ENCODE measurements at places on chromosomes 16 and 17.

DNA sequence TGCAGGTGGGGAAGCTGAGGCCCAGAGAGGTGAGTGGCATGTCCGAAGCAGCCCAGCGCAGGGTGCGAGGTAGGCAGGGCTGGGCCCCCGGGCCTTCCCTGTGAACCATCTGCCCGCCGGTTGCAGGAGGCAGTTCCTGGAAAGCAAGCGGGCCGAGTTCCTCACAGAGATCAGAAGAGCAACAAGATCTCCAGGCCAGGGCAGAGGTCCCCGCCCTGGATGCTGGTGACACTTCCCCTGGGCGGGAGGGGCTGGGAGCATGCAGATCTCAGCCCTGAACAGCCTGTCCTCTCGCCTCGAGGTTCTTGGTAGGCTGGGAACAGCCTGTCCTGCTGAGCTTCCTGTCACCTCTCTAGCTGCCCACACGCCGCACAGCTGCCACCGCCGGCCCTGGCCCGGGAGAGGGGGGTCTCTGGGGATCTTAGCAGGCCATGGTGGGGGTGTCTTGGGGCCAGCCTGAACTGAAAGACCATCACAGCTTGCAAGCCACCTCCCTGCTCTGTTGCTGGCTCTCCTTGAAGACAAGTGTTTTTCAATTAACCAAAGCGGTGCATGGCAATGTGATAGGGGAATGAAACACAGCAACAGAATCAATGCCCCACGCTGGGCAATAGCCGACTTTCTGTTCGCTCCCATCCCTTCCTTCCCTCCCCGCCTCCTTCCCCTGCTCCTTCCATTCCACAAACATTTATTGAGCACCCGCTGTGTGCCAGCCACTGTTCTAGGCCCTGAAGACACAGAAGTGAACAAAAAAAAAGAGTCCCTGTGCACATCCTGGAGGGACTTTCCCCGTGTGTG is 31.7 kb downstream of the SOCS1 start:
- no peak for DNase-seq

GRCh38 chr16:12186774-12187335 is 210.3 kb downstream of the SNX29 start:
- no peak for DNase-seq

GRCh38 chr16:90002759-90003158 is 16.5 kb downstream of the DBNDD1 start:
- DNase-seq = no peak

GRCh38 chr16:54822492-54822891 is 108.2 kb upstream of the IRX5 start:
- DNase-seq = no peak

DNA sequence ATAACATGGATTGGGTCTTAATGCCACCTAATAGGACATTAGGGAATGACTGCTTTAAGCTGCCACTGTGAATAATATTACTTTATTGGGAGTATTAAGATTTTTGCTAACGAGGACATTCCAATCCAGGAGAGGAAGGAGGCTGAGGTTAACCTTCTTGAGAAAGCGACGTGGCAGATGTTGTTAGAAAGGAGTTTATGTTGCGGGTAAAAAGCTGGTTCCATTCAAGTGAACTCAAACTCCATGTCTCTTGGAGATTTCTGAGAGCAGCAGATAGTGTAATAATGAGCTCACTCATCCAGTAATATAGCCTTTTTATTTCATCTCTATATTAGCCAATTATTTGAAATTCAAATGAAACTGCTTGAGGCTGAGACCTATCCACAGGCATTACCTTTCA is 75.5 kb downstream of the KNOP1 start:
- no peak for DNase-seq

DNA sequence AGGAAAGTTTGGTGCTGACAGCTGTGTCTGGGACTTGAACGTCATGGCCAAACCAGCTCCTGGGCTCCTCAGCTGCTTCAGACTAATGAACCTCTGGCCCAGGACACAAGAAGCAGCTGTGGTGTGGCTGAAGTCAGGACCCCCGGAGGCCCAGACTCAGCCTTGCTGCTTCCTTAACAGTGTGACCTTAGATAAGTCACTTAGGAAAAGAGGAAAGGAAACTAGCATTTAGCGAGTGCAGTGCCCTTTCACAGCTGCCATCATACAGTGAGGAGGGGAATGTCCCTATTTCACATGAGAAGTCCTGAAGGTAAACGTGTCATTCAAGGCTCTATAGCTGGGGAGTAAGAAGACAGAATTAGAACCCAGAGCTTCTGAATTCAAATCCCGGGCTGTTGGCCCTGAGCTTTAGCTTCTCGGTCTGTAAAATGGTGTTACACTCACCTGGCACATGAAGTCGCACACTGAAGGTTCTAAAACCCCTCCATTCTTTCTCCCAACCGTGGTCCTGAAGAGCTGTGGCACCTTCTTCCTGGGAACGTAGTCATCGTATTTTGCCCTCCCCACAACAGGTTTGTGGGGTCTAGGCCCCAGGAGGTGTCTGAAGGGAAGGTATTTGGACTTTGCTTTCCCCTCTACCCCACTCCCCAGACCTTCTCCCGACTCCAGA is 910 bp upstream of the RAMP2 start:
- DNase-seq = no peak

DNA sequence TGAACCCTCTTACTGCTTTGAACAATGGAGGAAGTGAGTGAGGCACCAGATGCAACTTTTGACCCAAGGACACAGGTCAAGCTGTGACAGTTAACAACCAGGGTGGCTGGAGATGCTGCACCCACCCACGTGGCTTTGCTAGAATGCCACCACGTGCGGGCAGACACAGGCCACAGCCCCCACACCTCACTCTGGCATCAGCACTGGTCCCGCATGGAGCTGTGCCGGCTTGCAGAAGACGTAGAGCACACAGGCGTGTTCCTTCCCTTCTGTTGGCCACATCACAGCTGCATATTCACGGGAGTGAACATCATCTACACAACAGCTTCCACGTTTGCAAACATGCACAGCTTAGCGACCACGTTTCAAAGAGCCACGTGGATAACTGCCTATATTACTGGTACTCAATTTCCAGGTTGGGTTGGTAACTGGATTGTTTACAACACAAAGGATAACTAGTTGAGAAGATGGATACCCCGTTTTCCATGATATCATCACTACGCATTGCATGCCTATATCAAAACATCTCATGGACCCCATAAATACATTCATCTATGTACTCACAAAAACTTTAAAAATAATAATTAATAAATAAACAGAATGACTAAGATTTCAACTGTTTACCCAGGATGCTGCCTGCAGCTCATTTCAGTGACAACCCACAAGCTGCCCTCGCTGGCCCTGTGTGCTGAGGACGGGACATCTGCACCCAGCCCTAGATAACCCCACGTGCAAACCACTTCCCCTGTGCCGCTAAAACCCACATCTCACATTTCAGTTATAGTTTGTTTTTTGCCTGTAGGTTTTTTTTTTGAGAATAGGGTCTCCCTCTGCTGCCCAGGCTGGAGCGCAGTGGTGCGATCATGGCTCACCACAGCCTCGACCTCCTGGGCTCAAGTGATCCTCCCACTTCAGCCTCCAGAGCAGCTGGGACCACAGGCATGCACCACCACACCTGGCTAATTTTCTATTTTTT is 132.0 kb downstream of the ANKRD11 start:
- DNase-seq = no peak

- peak; percentile 100 for DNase-seq
Observed at GRCh38 chr17:42519546-42520491, 16.2 kb upstream of the NAGLU start.

- no peak for DNase-seq
Observed at GRCh38 chr16:83404261-83404660, 403.5 kb upstream of the HSBP1 start.

GRCh38 chr17:81841866-81842265 is 7.0 kb upstream of the PPP1R27 start:
- DNase-seq = no peak

DNA sequence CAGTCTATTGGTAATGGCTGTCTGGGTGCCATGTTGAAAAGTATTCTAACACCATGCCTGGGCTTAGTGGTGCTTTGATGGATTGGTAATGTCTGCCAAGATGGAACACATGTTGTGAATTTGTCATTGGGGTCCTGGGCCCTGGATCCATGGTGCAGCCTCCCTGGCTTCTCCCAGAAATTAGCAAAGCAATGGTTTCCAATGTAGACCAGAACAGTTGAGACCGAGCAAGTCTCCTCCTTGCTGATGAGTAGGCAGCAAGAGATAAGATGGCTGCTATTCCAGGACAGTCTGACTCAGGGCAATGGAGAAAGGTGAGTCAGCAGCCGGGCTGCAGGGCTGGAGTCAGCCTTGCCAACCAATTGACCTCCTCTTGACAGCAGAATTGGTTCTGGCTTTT is 30.8 kb downstream of the GPR139 start:
- DNase-seq = no peak

- DNase-seq = no peak
Observed at GRCh38 chr16:71659471-71659870, 33.5 kb downstream of the MARVELD3 start.

GRCh38 chr16:23964136-23964535 is 128.4 kb downstream of the PRKCB start:
- DNase-seq = no peak

GRCh38 chr16:29784901-29785500 is 5.5 kb upstream of the KIF22 start:
- peak; percentile 62 for DNase-seq

DNA sequence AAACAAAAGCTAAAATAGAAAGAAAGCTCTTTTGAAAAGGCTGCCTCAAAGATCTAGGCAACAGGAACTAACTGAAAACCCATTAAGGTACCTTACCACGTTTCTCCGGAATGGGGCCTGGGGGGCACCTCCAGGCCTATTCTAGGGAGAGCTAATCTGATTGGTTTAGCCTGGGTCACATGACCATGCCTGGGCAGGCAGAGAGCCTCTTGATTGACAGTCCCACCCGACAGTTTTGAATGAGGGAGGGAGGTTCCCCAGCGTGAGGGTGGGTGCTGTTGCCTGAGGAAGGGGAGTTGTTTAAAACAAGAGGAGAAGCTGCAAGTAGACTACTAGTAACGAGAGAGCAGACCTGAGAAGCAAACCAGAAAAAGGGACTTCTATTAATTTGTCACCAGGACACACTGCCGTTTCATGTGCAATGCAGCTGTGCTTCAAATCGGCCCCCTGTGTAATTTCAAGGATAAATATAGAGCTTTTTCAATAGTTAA is 143.4 kb upstream of the HS3ST2 start:
- peak; percentile 22 for DNase-seq

- no peak for DNase-seq
Observed at GRCh38 chr16:2856061-2856670, 1.8 kb downstream of the PRSS22 start.

GRCh38 chr17:42271006-42271778 is 5.0 kb downstream of the STAT5B start:
- no peak for DNase-seq

DNA sequence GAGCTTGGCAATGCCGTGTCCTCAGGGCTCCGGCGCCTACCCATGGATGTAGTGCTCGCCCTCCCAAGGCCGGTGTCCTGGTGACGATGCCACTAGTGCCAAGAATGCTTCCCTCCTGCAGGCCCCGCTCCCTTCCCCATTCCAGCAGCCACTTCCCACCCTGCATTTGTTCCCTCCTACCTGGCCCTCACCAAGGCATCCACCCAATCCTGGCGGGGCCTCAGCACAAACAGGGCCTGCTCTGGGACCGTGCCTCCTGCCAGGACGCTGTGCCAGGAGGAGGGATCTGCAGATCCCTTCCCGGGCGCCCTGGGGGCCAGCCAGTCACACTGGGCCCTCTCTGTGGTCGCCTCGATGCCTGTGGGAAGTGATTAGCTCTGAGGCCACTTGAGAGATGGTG is 25.1 kb downstream of the ABR start:
- DNase-seq = no peak

DNA sequence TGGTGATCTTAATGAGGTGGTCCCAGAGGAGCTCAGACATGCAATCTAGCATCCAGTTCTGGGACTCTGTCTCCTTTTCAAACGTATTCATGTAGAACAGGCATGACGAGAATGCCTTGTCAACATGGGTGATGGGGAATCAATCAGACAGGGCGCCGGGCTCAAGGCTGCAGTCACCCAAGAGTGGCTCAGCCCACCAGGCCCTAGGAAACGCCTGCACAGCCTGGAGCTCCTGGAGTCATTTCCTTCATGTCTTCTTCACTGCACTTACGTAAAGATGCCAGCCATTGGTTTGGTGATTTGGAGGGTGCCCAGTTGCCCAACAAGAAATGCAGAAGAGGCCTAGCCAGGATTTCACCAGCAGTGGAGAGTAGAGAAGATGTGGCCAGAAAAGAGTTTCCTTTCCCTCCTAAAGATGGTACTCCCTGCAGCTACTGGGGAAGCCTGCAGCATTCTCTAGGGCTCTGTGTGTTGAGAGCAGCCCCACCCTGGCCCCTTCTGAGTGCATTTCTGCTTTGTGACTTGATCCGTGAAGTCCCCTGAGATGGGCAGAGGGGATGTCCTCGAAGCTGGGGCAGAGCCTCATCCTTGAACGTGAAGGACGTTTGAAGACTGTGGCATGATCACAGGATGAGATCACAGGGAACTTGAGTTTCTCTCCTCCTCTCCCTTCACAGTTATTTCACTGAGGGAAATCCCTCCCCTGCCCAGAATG is 24.0 kb upstream of the STH start:
- DNase-seq = no peak

DNA sequence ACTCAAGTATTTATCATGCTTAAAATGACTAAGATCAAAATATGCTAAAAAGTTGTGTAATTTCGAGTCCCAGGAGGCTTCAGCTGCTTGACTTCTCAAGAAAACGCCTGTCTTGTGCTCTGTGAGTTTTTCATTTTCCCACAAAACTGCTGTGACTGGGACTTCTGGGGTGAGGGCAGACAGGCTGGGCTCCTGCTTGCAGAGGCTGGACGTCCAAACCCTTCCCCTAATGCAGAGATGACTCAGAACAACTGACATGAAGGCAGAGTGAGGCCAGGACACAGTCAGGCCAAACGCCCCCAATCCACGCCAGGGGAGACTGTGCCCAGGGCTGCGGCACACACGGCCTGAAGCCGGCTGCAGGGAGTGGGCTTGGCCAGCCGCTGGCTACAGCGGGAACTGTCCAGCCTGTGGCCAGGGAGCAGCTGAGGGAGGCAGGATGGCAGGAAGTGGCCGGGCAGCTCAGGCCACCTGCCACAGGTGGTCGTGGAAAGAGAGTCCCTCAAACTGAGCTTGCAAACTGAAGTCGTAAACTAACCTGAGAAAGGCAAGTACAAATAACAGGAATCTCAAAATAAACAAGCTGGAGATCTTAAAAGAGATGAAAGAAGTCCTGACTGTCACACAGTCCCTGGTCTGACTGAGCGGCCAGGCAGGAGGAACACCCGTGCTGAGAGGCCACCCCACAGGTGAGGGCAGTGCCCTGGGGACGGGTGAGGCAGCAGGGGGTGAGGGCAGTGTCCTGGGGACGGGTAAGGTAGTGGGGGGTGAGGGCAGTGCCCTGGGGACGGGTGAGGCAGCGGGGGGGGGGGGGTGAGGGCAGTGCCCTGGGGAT is 21.3 kb upstream of the HEXD start:
- DNase-seq = peak; percentile 95

- peak; percentile 52 for DNase-seq
Observed at GRCh38 chr16:69294051-69294450, 17.1 kb upstream of the VPS4A start.
